Activated CD4-positive, alpha-beta T cell treated with anti-CD3 and anti-CD28 coated beads, Interleukin-2, amount 10 ng/mL, durations not matched to agents 7 days and 5 days (primary cell): ENCODE measurements at places on chromosomes 16 and 17.

- H3K27ac ChIP-seq, result peak overlapping the region; percentile 92
- H3K36me3 ChIP-seq, result no peaks in the 10 kb centered on the region
- H3K4me1 ChIP-seq, result peaks cover 54% of the 10 kb centered on the region
- H3K4me3 ChIP-seq, result peak overlapping the region; percentile 82
These were observed 5.0 kb downstream of the CORO6 start for GRCh38 chr17:29617481-29618271.

- DNase-seq, result no peak
- H3K4me1 ChIP-seq, result no peaks in the 10 kb centered on the region
- no peaks in the 10 kb centered on the region for H3K36me3 ChIP-seq
These were observed 76.8 kb downstream of the RPGRIP1L start for GRCh38 chr16:53626811-53627210.

- no peaks in the 10 kb centered on the region for H3K36me3 ChIP-seq
- peaks cover 26% of the 10 kb centered on the region for H3K27me3 ChIP-seq
- no peak overlapping the region for H3K4me3 ChIP-seq
- H3K4me1 ChIP-seq, result peaks cover 13% of the 10 kb centered on the region
These were observed 5.4 kb upstream of the HAP1 start for GRCh38 chr17:41739661-41740352.

- no peak for DNase-seq
- H3K27me3 ChIP-seq, result no peaks in the 10 kb centered on the region
- peak overlapping the region; percentile 99 for H3K4me3 ChIP-seq
- peaks cover 50% of the 10 kb centered on the region for H3K4me1 ChIP-seq
- peak overlapping the region; percentile 94 for H3K27ac ChIP-seq
These were observed 702 bp downstream of the SPN start for GRCh38 chr16:29663807-29664090.

DNA sequence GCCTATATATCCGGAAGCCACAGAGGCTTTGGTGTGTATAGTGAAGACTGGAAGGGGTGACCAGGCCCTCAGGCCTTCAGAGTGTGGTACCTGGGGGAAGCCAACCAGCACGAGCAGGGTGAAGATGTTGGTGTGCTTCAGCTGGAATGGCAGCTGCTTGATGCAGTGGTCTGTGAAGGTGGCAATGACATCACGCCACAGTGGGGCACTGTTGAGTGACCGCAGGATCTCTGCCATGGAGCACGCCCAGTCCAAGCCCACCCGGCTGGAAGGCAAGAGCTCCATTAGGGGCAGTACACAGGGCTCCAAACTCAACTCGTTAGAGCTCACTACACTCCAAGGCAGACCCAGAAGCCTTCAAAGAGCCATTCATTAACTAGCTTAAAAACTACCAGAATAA lies 68.5 kb upstream of the ATP2A3 start:
- DNase-seq, result no peak
- H3K27me3 ChIP-seq, result no peaks in the 10 kb centered on the region
- H3K4me3 ChIP-seq, result no peak overlapping the region

- no peak overlapping the region for H3K27ac ChIP-seq
- H3K4me1 ChIP-seq, result peaks cover 8% of the 10 kb centered on the region
- peak overlapping the region; percentile 32 for H3K4me3 ChIP-seq
- DNase-seq, result no peak
- peaks cover 28% of the 10 kb centered on the region for H3K27me3 ChIP-seq
These were observed 668 bp downstream of the MMP15 start for GRCh38 chr16:58026139-58026704.

DNA sequence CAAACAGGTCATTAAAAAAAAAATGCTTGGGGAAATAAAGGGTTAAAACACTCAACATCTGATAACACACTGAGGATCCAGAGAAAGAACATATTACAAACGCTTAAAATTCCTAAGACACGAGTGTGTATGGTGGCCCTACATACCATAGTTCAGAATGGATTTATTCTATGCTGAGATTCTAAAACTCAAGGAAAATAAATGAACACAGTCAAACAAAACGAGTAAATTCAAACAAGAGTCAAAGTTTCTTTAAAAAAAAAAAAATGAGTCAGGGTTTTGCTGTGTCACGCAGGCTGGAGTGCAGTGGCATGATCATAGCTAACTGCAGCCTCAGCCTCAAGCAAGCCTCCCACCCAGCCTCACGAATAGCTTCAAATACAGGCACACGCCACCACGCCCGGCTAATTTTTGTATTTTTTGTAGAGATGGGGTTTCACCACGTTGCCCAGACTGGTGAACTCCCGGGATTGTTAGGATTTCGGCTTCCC lies 17.4 kb downstream of the CRK start:
- H3K4me3 ChIP-seq, result no peak overlapping the region
- no peaks in the 10 kb centered on the region for H3K27me3 ChIP-seq
- no peak overlapping the region for H3K27ac ChIP-seq
- DNase-seq, result no peak

- H3K36me3 ChIP-seq, result peaks cover 2% of the 10 kb centered on the region
- H3K27me3 ChIP-seq, result no peaks in the 10 kb centered on the region
These were observed 25.4 kb downstream of the UBE2G1 start for GRCh38 chr17:4340914-4341615.

DNA sequence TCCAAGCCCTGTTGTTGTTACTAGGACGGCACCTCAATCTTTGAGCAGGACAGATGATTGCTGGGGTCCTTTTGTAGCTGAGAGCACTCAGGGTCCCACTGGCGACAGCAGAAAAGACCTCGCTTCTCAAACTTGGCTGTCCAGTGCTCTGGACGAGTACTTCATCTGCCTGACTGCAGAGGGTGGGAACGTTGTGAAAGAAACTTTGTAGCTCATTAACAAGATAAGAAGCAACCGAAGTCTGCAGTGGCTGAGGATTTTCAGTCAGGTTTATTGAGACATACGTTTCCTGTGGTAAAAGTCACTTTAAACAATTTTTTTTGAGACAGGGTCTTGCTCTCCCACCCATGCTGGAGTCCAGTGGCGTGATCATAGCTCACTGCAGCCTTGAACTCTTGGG lies 191.7 kb downstream of the PRKCB start:
- no peak overlapping the region for H3K27ac ChIP-seq
- peaks cover 27% of the 10 kb centered on the region for H3K4me1 ChIP-seq
- DNase-seq, result no peak
- H3K4me3 ChIP-seq, result no peak overlapping the region

- H3K27ac ChIP-seq, result no peak overlapping the region
- DNase-seq, result no peak
- H3K36me3 ChIP-seq, result no peaks in the 10 kb centered on the region
- H3K4me3 ChIP-seq, result no peak overlapping the region
- H3K27me3 ChIP-seq, result no peaks in the 10 kb centered on the region
These were observed 5.2 kb downstream of the HSDL1 start for GRCh38 chr16:84139628-84140258.

DNA sequence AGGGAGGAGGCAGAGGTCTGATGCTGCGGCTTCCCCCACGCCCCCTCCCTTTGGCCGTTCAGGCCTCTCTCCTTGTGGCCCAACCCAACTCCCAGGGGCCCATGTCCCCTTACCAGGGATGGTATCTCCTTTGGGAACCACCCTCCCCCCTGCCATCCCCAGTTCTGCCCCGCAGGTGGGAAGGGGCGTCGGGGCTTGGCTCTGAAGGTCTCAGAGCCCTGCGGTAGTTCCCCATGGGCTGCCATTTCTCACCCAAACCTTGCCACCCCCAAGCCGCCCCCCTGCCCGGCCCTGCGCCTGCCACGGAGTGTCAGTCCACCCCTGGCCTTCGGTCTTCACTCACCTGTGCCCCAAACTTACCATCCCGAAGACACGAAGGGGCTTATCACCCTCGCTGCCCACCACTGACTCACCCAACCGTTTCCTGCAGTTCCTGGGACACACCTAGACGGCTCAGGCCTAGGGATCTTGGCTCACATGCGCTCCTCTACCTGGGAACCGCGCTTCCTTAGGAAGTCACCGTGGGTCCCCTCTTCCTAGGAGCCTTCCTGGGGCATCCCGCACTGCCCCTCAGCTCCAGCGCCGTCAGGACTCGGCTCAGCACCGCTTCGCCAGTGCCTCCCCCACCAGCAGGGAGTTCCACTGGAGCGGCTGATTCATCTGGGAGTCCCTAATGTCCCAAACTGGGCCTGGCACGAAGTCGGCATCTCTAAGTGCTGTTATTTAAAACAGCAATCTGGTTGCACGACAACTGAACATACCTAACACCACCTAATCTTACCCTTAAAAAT lies 1.1 kb upstream of the DOC2A start:
- H3K4me1 ChIP-seq, result peaks cover 6% of the 10 kb centered on the region
- no peak for DNase-seq
- no peak overlapping the region for H3K27ac ChIP-seq
- peak overlapping the region; percentile 73 for H3K4me3 ChIP-seq

DNA sequence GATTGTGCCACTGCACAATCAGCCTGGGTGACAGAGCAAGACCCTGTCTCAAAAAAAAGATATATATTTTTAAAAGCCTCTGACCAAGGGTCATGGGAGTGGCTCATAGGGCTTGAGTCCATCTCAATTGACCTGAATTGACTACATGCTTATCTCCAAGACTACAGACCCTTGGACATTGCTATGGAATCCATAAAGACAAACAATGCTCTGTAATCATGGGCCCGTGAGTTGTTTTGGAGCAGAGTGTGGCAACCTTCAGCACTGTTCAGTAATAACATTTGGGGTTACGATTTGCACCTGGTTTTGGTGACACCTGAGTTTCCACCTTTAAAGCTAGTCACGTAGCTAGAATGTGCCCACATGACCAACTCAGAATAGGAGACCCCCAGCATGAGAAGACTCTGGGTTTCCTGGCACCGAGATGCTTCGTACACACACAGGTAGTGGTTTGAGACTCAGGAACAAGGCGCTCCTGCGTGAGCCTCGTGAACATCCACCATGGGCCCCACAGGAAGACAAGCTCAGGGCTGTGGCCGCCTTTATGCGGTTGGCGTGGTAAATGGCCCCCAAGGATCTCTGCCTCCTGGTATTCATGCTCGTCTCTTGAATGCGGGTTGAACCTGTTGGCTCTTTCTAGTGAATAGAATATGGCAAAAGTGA lies 66.6 kb upstream of the RPH3AL start:
- H3K27ac ChIP-seq, result peak overlapping the region; percentile 98
- H3K4me1 ChIP-seq, result peaks cover 81% of the 10 kb centered on the region

DNA sequence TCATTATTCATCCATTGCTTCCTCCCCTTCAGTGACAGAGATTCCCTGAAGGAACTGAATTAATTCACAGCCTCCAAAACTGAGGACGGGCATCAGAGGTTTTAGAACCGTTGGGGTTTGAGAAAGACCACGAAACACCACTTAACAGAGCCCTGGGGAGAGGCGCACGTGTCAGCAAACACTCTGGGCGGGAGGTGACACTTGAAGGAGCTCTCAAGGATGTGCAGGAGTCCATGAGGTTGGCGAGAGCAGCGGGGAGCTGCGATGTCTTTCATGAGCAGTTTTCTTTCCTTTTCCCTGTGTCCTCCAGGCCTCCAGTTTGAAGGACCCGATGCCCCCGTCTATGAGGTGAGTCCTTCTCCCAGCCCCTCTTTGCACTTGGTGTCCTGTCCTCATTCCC lies 23.7 kb downstream of the B4GALNT2 start:
- H3K4me1 ChIP-seq, result no peaks in the 10 kb centered on the region
- no peak for DNase-seq
- no peak overlapping the region for H3K4me3 ChIP-seq
- peaks cover 31% of the 10 kb centered on the region for H3K27me3 ChIP-seq

DNA sequence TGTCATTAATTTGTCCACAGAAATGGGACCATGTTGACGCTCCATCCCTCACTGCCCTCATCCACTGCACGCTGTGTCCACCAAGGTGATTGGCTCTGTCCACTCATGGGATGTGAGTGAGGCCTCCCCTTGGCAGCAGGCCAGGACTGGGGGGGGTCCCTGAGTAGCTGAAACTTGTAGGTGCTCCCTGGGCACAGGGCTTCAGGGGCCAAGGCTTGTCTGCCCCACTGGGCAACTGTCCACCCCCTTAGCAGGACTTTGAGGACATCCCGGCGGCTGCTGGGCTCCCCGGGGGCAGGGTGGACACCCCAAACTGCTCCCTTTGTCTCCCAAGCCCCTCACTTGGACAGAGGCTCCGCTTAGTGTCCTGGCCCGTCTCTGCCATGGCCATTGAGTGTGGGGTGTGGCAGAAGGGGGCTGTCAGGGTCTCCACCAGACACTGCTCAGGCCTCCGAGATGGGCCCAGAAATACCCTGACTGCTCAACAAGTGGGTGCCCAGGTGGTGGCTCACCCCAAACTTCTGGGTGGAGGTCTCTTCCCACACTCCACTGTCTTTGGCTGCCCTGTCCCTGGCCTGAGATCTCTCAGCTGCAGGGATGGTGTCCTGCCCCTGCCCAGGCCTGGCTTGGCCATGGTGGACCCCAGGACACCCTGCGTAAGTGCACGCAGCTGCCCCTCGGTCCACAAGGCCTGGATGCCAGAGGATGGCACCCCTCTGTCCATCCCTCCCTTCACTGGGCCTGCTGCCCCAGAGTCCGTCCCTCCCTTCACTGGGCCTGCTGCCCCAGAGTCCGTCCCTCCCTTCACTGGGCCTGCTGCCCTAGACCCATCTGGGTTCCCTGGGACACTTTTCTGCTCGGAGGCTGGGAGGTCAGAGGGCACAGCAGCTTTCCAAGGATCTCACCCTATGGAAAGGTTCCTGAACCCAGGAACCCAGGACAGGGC lies 2.9 kb upstream of the RAB40C start:
- peaks cover 1% of the 10 kb centered on the region for H3K36me3 ChIP-seq
- H3K27ac ChIP-seq, result peak overlapping the region; percentile 98
- H3K4me3 ChIP-seq, result peak overlapping the region; percentile 94
- H3K27me3 ChIP-seq, result no peaks in the 10 kb centered on the region
- H3K4me1 ChIP-seq, result peaks cover 28% of the 10 kb centered on the region
- DNase-seq, result no peak

DNA sequence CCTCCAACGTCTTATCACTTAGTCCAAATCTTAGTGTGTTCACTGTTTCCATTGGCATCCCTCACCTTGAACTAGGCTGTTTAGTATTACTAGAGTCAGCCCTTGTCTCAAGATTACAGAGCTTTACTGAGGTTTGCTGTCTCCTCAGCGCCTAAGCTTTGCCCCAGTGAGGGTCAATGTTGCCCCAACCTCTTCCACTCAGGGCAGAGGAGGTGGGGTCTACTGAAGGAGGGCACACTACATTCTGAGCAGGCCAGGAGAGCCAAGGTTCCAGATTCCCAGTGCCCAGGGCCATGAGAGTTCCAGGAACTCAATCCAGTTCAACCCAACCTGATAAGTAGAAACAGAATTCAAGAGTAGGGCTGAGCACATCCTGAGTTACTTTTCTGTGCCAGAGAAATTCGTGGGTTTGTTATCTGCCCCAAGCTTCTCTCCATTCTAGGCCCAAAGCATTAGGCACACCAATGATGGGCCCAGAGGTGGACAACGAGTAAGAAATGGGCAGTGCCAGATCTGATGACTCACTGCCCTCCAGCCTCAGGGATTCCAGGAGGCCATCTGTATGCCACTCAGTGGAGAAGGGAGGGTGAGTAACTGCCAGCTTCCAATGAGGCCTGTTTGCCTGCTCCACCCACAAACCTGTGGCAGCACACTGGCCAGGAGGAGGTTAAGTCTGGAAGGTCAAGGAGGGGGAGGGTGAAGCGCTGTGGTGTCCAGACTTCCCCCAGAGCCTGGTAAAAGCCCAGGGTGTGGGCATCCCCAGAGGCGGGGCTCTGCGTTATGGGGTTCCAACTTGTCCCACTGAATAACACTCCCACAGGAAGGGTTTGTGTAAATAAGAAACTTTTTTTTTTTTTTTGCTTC lies 8.2 kb downstream of the TUBG2 start:
- no peak overlapping the region for H3K27ac ChIP-seq
- peaks cover 16% of the 10 kb centered on the region for H3K4me1 ChIP-seq
- H3K36me3 ChIP-seq, result no peaks in the 10 kb centered on the region
- peaks cover 28% of the 10 kb centered on the region for H3K27me3 ChIP-seq
- no peak overlapping the region for H3K4me3 ChIP-seq
